Aorta (tissue), 5 donors: ENCODE measurements at places on chromosomes 12 and 14. TPM values are rescaled to one million over a fixed set of nuclear protein-coding genes. Genes with fewer than 3 reads are reported as not detected.

RND1 gene
- total RNA-seq, result 3.7 TPM

SIX4 gene
- total RNA-seq, result 3.0 TPM

SSTR1 gene
- 1.0 TPM for total RNA-seq

RERGL gene
- 6.9 TPM for total RNA-seq

KRT83 gene
- not detected for total RNA-seq

B3GNT4 gene
- not detected for total RNA-seq

PRH2 gene
- not detected for total RNA-seq

GRCh38 chr14:88106377-88106776 is 101.4 kb downstream of the GPR65 start:
- no peaks in the 10 kb centered on the region for H3K27me3 ChIP-seq
- no peaks in the 10 kb centered on the region for H3K36me3 ChIP-seq
- no peak overlapping the region for H3K4me3 ChIP-seq
- no peak overlapping the region for H3K27ac ChIP-seq
- DNase-seq, result no peak
- no peaks in the 10 kb centered on the region for H3K4me1 ChIP-seq

- no peak overlapping the region for H3K27ac ChIP-seq
- H3K36me3 ChIP-seq, result no peaks in the 10 kb centered on the region
- no peak for DNase-seq
- peaks cover 1% of the 10 kb centered on the region for H3K4me1 ChIP-seq
These were observed 29.9 kb upstream of the YBX3 start for GRCh38 chr12:10753059-10753458.

GRCh38 chr12:91333966-91334365 is 151.3 kb upstream of the DCN start:
- no peak overlapping the region for H3K4me3 ChIP-seq
- H3K27ac ChIP-seq, result no peak overlapping the region
- H3K36me3 ChIP-seq, result no peaks in the 10 kb centered on the region
- H3K27me3 ChIP-seq, result no peaks in the 10 kb centered on the region
- no peak for DNase-seq

DNA sequence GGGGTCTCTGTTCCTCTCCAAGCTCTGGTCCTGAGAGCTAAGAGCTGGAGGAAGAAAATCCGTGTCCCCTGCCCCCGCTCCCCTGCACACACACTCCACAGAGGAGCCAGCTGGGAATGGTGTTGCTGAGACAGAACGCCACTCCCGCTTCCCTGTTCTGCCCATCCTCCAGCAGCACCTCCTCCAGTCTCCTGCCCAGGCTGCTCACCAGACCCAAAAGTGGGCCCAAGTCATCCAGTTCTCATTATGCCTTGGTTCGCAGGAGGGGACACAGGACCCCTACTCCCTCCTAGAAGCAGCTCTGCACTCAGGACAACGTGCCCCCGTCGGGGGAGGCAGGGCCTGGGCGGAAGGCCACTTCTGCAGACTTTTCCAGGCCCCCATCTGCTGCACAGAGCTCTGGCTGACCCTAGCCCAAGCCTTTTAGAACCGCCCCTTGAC is 830 bp upstream of the TRMT61A start:
- H3K27me3 ChIP-seq, result no peaks in the 10 kb centered on the region
- H3K36me3 ChIP-seq, result no peaks in the 10 kb centered on the region
- DNase-seq, result no peak
- H3K4me1 ChIP-seq, result no peaks in the 10 kb centered on the region
- no peak overlapping the region for H3K4me3 ChIP-seq

- no peaks in the 10 kb centered on the region for H3K4me1 ChIP-seq
- H3K4me3 ChIP-seq, result no peak overlapping the region
- DNase-seq, result no peak
- no peaks in the 10 kb centered on the region for H3K36me3 ChIP-seq
- H3K27ac ChIP-seq, result no peak overlapping the region
- no peaks in the 10 kb centered on the region for H3K27me3 ChIP-seq
These were observed 128.2 kb downstream of the TMEM30B start for GRCh38 chr14:61152851-61153364.

DNA sequence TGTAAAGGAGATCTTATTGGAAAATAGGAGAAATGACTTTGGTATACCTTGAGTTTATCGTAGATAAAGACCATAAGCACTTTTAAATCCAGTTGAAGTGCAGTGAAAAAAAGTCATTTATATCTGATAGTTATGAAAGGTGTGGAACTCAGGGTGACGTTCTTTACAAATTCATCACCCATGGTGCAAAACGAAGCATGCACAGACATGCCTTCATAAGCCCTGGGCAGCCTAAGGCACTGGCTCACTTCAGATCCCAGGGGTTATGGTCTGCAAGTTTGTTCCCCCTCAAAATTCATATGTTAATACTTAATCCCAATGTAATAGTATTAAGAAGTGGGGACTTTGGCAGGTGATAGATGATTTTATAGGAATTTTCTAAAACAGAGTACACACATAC is 1216.4 kb upstream of the USP15 start:
- H3K4me3 ChIP-seq, result no peak overlapping the region
- H3K27ac ChIP-seq, result no peak overlapping the region
- no peak for DNase-seq
- H3K36me3 ChIP-seq, result no peaks in the 10 kb centered on the region

- no peak overlapping the region for H3K27ac ChIP-seq
- no peaks in the 10 kb centered on the region for H3K36me3 ChIP-seq
- H3K4me1 ChIP-seq, result no peaks in the 10 kb centered on the region
- H3K27me3 ChIP-seq, result no peaks in the 10 kb centered on the region
These were observed 359.5 kb downstream of the CACNA1C start for GRCh38 chr12:2412305-2412643.

DNA sequence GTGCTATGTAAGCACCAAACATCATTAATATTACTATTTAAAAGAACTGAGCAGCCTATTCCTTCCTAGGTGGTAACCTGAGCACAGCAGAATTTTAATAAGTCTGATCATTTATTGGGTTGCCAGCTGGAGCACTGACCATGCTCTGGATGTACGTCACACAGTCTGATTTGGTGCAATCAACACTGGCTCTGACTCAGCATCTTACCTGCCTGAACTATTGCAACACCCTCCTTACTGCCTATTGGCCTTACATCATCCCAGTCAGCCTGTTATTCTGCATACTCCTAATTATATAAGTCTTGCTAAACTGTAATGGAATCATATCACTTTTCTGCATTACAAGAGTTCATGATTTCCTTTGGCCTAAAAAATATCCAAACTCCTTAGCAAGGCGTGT is 149.7 kb downstream of the PTPRO start:
- H3K36me3 ChIP-seq, result no peaks in the 10 kb centered on the region
- DNase-seq, result no peak
- no peaks in the 10 kb centered on the region for H3K27me3 ChIP-seq
- no peak overlapping the region for H3K27ac ChIP-seq
- no peaks in the 10 kb centered on the region for H3K4me1 ChIP-seq
- H3K4me3 ChIP-seq, result no peak overlapping the region

- H3K4me1 ChIP-seq, result no peaks in the 10 kb centered on the region
- no peak overlapping the region for H3K4me3 ChIP-seq
- H3K27ac ChIP-seq, result no peak overlapping the region
- H3K36me3 ChIP-seq, result no peaks in the 10 kb centered on the region
These were observed 2.1 kb upstream of the PDZRN4 start for GRCh38 chr12:41186026-41186425.

- no peaks in the 10 kb centered on the region for H3K27me3 ChIP-seq
- no peaks in the 10 kb centered on the region for H3K36me3 ChIP-seq
- no peak overlapping the region for H3K4me3 ChIP-seq
- no peak overlapping the region for H3K27ac ChIP-seq
- no peak for DNase-seq
These were observed 420.8 kb downstream of the FUT8 start for GRCh38 chr14:65833267-65833880.

DNA sequence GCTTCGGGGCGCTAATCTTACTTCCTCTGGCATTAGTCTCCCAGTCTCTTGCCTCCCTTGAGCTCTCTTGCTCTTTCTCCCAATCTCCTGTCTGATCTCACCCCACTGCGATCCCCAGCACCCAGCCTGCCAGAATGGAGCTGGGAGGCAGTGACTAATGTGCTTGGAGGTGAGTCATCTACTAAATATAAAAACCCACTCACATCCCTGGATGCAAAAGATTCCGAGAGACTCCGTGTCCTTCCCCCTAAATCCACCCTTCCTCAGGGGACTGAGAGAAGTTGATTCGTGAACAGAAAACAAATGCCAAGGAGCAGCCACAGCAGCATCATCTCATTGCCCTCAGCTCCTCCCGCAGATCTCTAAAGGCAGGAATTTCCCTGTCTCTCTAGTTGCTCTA is 45.7 kb upstream of the KCNA5 start:
- no peaks in the 10 kb centered on the region for H3K4me1 ChIP-seq
- H3K27me3 ChIP-seq, result no peaks in the 10 kb centered on the region
- H3K27ac ChIP-seq, result peak overlapping the region; percentile 62
- H3K36me3 ChIP-seq, result no peaks in the 10 kb centered on the region
- H3K4me3 ChIP-seq, result no peak overlapping the region

GRCh38 chr14:92263681-92264080 is 59.3 kb upstream of the SLC24A4 start:
- no peaks in the 10 kb centered on the region for H3K36me3 ChIP-seq
- H3K27ac ChIP-seq, result no peak overlapping the region
- no peak for DNase-seq
- H3K27me3 ChIP-seq, result no peaks in the 10 kb centered on the region

- H3K4me3 ChIP-seq, result no peak overlapping the region
- H3K27me3 ChIP-seq, result no peaks in the 10 kb centered on the region
- H3K36me3 ChIP-seq, result peaks cover 7% of the 10 kb centered on the region
- H3K4me1 ChIP-seq, result no peaks in the 10 kb centered on the region
- no peak for DNase-seq
These were observed 16.4 kb downstream of the FAM234B start for GRCh38 chr12:13060581-13060980.

GRCh38 chr14:56751471-56751870 is 58.8 kb downstream of the OTX2 start:
- no peak overlapping the region for H3K27ac ChIP-seq
- H3K36me3 ChIP-seq, result no peaks in the 10 kb centered on the region
- no peak for DNase-seq
- no peak overlapping the region for H3K4me3 ChIP-seq
- H3K27me3 ChIP-seq, result no peaks in the 10 kb centered on the region

- DNase-seq, result no peak
- no peaks in the 10 kb centered on the region for H3K27me3 ChIP-seq
- no peaks in the 10 kb centered on the region for H3K36me3 ChIP-seq
- no peak overlapping the region for H3K4me3 ChIP-seq
- H3K27ac ChIP-seq, result no peak overlapping the region
These were observed 16.4 kb downstream of the PHETA1 start for GRCh38 chr12:111352296-111352993.

- no peaks in the 10 kb centered on the region for H3K36me3 ChIP-seq
- no peak overlapping the region for H3K27ac ChIP-seq
- H3K4me1 ChIP-seq, result no peaks in the 10 kb centered on the region
These were observed 39.9 kb downstream of the INSM2 start for GRCh38 chr14:35573911-35574310.

- no peak overlapping the region for H3K4me3 ChIP-seq
- no peak for DNase-seq
- no peaks in the 10 kb centered on the region for H3K4me1 ChIP-seq
- H3K27me3 ChIP-seq, result no peaks in the 10 kb centered on the region
- H3K36me3 ChIP-seq, result no peaks in the 10 kb centered on the region
These were observed 17.2 kb downstream of the SDR9C7 start for GRCh38 chr12:56916996-56917333.
